ENCODE measurements at places on chromosomes 2 and 18.

- DNase-seq, result no peak
Observed at GRCh38 chr2:70111752-70112591, 24.7 kb downstream of the PCBP1 start.

DNA sequence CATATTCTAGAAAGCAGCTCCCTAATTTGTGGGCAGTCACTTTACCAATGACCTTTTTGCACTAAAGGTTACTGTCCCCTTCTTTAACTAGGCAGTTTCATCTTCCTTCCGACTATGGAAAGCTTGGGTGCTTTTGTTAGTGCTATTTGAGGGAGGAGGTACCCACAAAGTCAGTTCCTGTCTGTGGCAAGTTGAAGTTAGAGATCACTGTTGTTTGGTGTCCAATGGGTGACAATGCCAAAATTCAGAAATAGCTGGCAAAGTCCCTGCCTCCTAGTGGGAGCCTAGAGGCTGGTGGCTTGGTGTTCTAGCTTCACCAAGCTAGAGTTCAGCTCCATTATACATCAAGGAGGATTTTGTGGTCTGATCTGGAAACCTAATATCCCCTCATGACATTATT is 87.1 kb upstream of the PNPT1 start:
- no peak for DNase-seq

GRCh38 chr2:18959952-18960717 is 370.8 kb upstream of the NT5C1B start:
- peak; percentile 60 for DNase-seq

DNA sequence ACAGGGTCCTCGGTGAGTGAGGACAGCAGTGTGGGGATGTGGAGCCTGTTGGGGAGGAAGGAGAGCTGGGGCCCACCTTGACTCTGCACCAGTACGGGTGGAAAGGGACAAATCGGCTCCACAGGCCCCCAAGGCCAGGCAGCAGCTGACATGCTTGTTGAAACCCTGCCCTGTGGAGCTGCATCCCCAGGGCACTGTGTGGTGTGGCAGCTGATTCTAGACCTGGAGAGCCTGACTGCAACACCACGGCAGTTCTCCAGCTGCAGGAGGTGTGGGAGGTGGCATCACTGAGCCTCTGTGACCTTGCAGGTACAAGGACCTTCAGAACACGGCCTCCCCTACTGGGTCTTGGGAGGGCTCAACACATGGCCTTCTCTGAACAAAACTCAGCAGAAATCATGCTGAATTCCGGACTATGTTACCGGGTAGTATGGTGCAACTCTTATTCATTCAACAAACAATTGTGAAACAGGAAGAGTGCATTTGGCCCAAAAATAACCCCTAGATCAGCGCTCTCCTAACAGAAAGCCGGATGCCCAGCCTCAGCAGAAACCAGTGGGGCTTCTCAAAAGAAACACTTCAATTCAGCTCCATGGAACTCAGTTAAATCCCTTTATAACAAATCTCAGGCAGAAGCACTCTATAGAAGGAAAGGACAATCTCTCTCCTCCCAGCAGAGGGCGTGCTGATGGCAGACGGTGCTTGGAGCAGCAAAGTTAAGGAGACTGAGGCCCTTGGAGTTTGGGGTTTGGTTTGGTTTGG is 104.4 kb upstream of the SALL3 start:
- peak; percentile 26 for DNase-seq

GRCh38 chr2:239114119-239114581 is 266.3 kb downstream of the TWIST2 start:
- DNase-seq, result no peak

GRCh38 chr18:10398571-10398970 is 55.9 kb upstream of the APCDD1 start:
- no peak for DNase-seq

DNA sequence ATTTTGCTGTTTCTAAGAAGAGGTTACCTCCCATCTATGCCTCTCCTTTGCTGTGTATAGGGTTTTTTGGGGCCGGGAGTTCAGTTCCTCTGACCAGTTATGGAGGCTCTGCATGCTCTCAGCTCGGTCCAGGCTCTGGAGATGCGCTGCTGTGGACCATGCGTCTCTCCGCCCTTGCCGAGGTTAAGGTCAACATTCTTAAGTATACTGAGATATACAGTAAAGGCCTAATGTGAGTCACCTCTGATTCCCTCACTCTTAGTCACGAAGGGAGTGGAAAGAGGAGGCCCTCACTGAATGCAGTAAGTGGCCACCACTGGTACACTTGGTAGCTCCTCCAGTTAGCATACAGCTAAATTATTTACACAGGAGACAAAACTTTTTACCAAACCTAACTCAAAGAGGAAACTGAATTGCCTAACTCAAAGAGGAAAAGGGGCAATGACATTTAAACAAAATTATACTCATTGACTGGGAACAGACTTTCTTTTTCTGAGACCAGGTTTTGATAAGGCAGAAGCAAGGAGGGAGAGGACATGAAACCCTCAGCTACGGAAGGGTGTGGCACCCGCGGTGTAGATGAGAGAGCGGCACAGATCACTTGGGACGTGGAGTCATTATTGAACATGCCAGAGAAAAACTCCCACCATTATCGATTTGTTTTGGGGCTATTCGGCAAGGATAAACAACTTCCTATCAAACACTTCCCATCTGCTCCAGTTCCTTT is 98.7 kb downstream of the COPS8 start:
- DNase-seq, result no peak

DNA sequence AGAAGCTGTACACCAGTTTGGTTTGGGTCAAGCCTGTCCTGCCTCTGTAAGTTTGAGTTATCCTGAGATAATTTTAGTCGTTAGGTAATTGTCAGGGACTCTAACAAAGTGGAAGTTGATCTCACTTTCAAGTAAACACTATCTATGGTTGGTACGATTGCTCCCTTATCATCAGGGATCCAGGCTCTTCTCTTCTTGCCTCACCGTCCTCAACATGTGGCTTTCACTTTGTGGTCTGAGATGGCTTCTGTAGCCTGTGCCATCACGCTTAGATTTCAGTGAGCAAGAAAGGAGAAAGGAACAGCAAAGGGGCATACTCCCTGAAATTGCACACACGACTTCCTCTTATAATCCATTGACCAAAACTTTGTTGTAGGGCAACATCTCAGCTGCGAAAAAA is 115.6 kb downstream of the CTAGE1 start:
- DNase-seq, result peak; percentile 80

DNA sequence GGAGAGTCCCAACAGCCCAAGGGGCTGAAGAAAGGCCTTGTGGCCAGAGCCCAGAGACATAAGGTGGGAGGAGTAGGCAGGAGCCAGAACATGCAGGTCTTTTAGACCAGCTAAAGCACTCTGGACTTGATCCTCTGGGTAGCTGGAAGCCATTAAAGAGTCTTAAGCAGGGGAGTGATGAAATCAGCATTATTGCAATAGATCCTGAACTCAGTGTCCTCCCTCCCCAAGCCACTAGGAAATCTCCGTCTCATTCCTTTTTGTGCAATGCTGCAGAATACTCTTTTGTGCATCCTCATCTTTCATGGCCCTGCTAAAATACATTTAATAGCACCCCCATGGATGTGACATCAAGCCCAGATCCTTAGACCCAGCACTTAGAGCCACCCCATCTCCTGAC is 58.6 kb upstream of the ZCCHC2 start:
- DNase-seq, result peak; percentile 78

GRCh38 chr2:235212501-235213158 is 260.8 kb downstream of the SH3BP4 start:
- no peak for DNase-seq

DNA sequence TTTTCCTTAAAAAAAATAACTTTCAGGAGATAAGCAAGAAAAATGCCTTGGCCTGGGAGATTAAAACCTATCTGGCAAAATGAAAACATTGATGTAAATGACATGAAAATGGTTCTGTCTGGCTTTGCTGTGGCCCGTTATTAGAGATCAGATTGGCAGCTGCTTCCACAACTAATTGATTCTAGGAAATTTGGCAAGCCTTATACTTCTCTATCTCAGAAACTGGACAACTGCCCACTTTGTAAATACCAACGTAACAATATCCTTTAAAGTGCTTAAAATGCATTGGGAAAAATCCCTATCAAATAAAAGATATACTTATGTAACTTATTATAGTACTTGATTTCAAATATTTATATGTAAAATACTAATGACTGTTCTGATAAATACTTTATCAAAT is 14.2 kb upstream of the SKA1 start:
- no peak for DNase-seq

DNA sequence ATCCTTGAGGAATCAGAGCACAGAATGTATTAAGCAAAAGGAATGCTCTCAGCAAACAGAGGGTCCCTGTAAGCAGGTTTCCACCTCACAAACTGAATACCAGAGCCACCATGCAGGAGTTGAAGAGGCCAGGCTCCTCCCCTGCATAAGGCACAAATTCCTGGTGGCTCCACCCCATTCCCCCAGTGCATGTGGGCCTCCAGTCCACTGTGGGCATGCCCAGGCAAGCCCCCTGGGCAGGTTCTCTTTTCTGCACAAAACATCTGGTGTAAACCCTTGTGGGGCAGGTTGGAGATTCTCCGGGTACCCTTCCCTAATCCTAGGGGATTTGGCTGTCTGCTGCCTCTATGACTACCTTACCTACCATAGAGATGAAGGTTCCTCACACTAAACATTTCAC is 166.5 kb downstream of the PTPRM start:
- no peak for DNase-seq

- DNase-seq, result no peak
Observed at GRCh38 chr2:100893392-100894104, 73.6 kb downstream of the NPAS2 start.

DNA sequence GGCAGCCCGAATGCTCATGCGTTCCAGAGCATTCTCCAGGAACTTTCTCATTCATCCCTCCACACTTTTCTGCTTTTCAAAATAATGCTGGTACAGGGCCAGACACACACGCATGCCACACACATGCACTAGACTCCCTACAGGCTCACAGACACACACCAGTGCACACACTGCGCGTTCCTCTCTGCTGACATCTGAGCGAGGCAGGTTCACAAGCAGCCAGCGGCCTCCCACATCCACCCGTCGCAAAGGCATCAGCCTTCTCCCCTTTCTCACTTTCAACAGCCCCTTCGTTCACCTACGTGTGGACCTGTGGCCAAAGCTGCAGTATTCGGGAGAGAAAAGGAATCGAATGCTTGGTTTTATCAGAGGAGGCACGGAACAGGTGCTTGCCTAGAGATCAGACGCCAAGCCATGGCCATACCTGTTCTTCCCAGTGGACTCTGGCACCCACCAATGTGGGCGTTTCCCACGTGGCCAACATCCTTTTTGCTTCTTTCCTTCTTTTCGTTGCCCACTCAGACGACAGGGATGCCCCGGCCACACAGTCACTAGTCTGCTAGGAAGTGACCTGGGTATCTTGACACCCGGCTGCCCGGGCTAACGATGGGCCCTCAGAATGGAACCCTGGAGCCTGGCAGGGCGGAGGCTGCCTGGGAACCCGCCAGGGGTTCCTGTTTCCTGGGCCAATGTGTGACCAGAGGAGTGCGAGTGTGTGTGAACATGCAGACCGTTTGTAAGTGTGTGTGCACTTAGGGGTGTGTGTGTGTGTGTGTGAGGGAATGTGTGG is 85.8 kb upstream of the ID2 start:
- no peak for DNase-seq

DNA sequence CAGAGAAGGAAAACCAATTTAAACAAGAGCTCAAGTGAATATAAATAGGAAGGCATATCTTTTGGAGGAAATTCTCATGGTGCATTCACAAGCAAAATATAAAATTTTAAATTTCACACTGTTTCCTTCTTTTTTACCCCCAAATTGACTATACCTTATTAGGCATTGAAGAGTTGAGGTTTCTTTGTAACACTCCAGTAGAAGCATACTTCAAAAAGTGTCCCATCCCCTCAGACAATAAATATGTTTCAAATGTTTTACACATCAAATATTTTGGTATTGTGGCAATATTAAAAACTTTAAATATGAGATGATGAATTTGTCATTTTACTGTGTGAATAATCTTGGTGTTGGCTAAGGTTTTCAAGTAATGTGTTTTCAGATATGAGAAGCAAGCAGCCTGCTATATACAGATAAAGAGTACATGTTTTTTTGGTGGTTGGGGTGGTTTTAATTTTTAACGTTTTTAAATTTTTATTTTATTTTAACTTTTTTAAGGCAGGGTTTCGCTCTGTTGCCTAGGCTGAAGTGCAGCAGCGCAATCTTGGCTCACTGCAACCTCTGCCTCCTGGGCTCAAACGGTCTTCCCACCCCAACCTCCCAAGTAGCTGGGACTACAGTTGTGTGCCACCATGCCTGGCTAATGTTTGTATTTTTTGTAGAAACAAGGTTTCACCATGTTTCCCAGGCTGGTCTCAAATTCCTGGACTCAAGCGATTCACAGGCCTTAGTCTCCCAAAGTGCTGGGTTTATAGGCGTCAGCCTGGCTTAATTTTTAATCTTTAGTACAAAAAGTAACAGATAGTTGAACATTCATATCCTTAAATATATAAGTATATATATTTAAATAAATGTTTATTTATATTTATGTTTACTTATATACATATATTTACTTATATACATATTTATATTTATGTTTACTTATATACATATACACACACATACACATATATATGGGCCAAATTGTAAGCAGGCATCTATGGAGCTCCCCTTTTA is 36.5 kb upstream of the DLX1 start:
- DNase-seq, result no peak

DNA sequence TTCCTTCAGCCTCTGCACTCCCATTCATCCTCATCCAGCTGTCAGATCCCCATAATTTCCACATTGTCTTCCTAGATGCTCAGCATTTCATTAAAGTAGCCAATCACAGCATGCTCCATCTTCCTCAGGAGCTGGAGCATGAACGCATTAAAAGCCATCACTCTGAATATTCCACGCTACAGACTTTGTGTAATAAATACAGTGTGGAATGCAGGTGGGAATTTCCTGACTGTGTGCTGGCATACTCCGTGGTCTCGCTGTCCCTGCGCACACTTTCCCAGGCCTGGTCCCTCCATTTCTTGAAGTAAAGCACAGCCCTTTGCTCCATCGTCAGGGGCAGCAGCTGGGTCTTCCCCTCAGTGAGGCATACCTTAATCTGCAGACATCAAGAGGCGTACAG is 123.7 kb upstream of the NCK2 start:
- no peak for DNase-seq

GRCh38 chr2:158337018-158337417 is 119.5 kb downstream of the CCDC148 start:
- DNase-seq, result no peak

DNA sequence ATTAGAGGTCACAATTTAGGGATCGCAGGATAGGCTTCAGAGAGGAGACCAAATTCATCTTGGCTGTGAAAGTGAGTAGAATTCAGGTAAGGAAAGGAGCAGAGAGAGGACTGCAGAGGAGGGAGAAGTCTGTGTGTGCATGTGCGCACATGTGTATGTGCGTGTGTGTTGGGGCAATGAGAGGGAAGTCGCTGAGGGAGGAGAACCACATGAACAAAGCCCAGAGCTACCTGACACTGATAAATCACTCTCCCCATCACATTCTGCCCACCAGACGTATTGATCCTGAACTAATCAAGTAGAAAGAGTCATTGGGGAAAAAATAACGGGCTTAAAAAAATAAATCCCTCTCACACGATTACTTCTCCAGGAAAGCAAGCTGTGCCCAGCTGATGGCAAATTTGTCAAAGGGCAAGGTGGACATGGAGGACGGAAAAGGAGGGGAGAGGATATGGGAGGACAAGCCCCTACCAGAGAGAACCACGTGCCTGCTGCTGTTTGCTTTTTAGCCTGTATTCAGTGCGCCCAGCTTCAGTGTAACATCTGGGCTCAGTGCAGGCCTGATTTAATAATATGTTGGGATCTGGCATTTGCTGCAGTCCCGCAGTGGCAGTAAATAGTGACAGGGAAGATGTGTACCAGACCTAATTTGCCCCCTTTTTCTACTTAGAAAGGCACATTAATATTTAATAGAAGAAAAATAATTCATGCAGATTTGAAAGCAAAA is 307.5 kb downstream of the C1D start:
- DNase-seq, result no peak

Data from inflammatory macrophage (primary cell).